Activated naive CD8-positive, alpha-beta T cell treated with anti-CD3 and anti-CD28 coated beads for 36 hours (primary cell): ENCODE measurements at places on chromosomes 2 and 18. TPM values are rescaled to one million over a fixed set of nuclear protein-coding genes. Genes with fewer than 3 reads are reported as not detected.

DNA sequence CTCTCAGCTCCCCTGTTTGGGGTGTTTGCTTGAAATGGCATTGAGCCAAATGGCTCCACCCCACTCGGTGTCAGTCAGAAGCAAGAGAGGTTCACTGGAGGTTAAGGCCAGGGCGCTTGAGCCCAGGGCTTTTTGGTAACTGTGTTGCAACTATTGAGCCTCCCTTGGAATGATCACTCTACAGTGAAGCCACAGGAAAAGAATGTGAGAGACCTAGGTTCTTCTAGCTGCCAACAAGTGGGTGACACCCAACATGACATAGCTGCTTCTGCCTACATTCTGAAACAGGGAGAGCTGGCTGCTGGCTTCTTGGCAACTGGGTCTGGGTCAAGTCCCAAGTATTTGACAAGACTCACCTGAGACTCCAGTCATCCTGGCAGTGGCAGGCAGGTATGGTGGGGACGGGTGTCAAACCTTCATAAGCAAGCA lies 7.1 kb upstream of the GRHL1 start:
- no peak overlapping the region for H3K27ac ChIP-seq
- no peaks in the 10 kb centered on the region for H3K36me3 ChIP-seq
- no peak for DNase-seq
- no peaks in the 10 kb centered on the region for H3K4me1 ChIP-seq
- H3K4me3 ChIP-seq = no peak overlapping the region

DNA sequence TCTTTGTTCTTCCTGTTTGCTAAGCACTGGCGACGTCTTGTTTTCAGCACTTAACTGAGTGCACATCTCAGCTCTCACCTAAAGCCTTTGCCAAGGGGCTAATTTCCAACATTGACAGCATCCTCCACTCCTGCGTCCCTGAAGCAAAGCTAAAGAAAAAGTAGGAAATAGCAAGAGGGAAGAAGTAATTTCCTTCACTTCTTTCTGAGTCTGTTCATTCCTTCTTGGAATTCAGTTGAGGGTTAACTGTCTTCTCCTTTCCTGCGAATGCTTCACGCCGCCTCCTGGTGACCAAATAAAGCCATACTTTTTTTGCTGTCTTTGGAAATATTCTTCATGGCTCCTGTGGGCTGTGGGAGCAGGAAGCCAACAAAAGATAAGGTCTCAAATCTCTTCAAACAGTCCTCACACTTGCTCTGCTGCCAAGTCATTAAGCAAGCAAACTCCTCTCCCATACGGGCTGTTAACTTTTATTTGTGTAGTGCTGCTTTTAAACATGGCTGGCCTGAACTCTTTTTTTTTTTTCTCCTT lies 100.9 kb downstream of the DPP10 start:
- H3K4me3 ChIP-seq = no peak overlapping the region
- H3K4me1 ChIP-seq = no peaks in the 10 kb centered on the region
- H3K27me3 ChIP-seq = peaks cover 15% of the 10 kb centered on the region
- DNase-seq = no peak

DNA sequence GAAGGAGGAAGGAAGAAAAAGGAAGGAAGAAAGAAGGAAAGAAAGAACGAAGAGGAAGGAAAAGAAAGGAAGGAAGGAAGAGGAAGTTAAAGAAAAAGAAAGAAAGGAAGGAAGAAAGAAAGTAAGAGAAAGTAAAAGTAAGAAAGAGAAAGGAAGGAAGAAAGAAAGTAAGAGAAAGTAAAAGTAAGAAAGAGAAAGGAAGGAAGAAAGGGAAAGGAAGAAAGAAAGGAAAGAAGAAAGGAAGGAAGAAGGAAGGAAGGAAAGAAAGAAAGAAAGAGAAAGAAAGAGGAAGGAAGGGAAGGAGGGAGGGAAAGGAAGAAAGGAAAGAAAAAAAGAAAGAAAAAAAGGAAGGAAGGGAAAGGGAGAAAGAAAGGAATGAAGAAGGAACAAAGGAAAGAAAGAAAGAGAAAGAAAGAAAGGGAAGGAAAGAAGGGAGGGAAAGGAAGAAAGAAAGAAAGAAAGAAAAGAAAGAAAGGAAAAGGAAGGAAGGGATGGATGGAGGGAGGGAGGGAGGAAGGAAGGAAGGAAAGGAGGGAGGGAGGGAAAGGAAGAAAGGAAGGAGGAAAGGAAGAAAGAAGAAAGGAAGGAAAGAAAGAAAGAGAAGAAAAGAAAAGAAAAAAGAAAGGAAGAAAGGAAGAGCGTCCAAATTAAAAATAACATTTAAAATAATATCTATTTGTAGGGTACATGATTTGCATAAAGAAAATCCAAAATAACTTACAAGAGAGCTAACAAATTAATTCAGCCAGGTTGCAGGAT lies 827.9 kb downstream of the TSN start:
- no peak overlapping the region for H3K27ac ChIP-seq
- H3K4me3 ChIP-seq = no peak overlapping the region
- H3K27me3 ChIP-seq = no peaks in the 10 kb centered on the region
- peaks cover 2% of the 10 kb centered on the region for H3K36me3 ChIP-seq
- no peak for DNase-seq

DNA sequence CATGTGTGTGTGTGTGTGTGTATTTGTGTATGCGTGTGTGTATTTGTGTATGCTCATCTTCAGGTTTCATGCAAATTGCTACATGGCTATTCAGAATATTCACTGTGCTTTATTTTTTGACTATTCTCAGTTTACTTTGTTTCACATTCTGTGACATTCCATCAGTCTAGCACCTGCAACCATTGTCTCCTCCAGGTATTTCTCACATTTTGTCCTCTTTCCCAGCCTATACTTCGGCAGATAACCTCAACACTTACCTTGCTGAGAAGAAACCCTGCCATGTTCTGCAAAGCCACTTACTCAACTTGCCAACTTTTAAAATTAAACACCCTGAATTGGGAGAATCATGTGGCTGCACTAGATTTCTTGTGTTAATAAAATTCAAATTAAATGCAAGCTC lies 135.4 kb upstream of the REG3A start:
- no peaks in the 10 kb centered on the region for H3K4me1 ChIP-seq
- no peak for DNase-seq
- no peak overlapping the region for H3K27ac ChIP-seq
- no peaks in the 10 kb centered on the region for H3K27me3 ChIP-seq
- H3K4me3 ChIP-seq = no peak overlapping the region

GRCh38 chr2:176514805-176515500 lies 245.7 kb downstream of the MTX2 start:
- no peak for DNase-seq
- no peak overlapping the region for H3K27ac ChIP-seq
- peaks cover 10% of the 10 kb centered on the region for H3K4me1 ChIP-seq
- no peaks in the 10 kb centered on the region for H3K36me3 ChIP-seq
- no peaks in the 10 kb centered on the region for H3K27me3 ChIP-seq
- H3K4me3 ChIP-seq = no peak overlapping the region

DNA sequence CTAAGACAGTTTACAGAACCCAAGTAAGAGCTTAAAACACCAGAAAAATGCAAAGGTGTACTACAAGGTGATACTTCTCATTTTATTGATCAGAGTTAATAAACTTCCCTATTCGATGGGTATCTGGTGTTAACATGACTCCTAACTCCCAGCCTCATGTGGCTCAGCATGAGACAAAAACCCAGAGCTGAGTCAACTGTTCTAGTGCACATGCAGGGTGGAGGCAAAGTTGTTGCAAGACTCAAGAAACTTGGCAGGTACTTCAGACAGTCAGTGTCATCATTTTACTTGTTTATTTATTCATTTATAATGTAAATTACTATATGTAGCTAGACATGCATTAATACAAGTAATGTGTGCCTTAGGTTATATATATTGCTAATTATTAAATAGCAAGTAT lies 216.6 kb upstream of the DSEL start:
- DNase-seq = no peak
- H3K36me3 ChIP-seq = no peaks in the 10 kb centered on the region
- H3K4me3 ChIP-seq = no peak overlapping the region
- no peak overlapping the region for H3K27ac ChIP-seq
- no peaks in the 10 kb centered on the region for H3K4me1 ChIP-seq

DNA sequence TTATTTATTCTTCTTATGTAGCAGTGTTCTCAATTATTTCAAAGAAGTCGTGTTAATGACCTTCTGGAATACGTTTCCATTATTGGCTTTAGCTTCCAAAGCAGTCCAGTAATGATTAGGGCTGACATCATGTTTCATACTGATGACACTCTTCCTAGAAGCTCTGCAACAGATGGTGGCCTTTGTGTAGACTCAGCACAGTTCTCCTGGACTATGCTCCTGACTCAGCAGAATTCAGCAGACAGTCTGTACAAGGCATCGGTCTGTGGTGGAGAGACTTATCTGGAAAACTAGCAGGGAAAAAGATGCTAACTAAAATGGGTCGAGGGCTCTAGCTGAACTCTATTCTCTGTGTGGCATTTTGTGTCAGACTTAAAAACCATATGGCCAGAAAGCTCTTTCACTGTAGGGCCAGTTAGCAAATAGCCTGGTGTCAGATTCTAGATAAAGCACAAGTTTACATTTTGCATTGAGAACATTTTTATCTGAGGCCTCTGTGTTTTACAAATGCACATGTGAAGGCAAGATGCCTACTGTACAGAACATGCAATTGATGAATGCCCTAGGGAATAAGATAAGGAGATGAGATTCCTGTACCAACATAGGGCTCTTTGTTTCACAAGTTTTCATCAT lies 35.1 kb downstream of the GULP1 start:
- no peaks in the 10 kb centered on the region for H3K36me3 ChIP-seq
- no peaks in the 10 kb centered on the region for H3K4me1 ChIP-seq
- DNase-seq = no peak
- H3K4me3 ChIP-seq = no peak overlapping the region
- no peaks in the 10 kb centered on the region for H3K27me3 ChIP-seq
- H3K27ac ChIP-seq = no peak overlapping the region

DNA sequence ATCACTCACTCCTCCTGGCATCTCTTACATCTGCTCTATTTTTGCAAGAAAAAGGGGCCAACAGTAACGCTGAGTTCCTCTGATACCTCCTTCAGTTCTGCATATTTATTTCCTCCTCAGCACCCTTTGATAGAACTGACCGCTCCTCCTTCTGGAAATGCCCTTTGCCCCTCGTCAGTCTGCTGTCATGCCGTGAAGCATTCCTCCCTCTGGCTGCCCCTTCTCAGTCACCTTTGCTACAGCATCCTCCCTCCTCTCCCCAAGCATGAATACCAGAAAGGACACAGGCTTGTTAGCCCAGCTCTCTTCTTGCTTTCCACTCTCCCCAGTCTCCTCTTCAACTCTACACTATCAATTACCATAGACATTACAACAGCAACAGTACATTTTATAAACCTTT lies 135.4 kb downstream of the NBAS start:
- H3K4me3 ChIP-seq = no peak overlapping the region
- no peaks in the 10 kb centered on the region for H3K27me3 ChIP-seq
- DNase-seq = no peak
- H3K36me3 ChIP-seq = peaks cover 3% of the 10 kb centered on the region
- no peak overlapping the region for H3K27ac ChIP-seq

DNA sequence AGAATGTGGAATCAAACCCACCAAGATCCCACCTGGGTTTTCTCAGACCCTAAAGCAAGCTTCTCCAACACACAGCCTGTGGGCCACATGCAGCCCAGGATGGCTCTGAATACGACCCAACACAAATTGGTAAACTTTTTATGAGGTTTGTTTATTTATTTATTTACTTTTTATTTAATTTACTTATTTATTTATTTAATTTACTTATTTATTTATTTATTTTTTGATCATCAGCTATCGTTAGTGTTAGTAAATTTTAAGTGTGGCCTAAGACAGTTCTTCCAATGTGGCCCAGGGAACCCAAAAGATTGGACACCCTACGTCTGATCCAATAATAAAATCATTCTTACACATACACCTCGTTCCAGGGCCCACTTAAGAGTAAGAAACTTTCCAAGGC lies 1451.1 kb downstream of the LRP1B start:
- no peak overlapping the region for H3K27ac ChIP-seq
- no peaks in the 10 kb centered on the region for H3K27me3 ChIP-seq
- no peak for DNase-seq
- H3K4me3 ChIP-seq = no peak overlapping the region

The INPP5D gene
- total RNA-seq = 41.8 TPM

DNA sequence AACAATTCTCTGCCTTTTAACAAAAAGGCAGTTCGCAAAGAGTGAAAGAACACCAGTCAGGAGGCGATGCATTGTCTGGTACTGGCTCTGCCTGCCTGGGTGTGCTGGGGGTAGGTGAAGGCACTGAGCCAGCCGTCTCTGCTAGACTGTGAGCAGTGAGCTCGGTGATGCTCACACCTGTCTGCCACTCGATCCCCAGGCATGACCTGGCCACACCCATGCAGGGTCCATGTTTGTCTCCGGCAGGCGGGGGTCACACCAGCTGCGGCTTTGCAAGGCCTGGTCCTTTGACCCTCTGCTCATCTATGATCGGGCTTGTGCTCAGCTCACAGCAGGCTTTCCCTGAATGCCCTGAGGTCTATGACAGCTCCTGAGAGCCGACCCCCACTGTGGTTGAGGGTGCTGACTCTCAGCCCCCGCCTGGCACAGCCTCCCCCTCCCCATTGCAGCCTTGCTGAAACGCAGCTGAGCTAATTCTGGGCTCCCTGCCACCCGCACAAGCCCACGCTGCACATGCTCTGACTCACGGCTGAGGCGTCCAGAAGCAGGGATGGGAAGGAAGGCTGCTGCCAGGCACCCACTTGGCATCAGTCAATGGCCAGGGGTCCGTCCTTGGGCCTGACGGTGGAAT lies 23.7 kb downstream of the CRACDL start:
- DNase-seq = no peak
- no peak overlapping the region for H3K27ac ChIP-seq
- peaks cover 35% of the 10 kb centered on the region for H3K4me1 ChIP-seq
- H3K4me3 ChIP-seq = no peak overlapping the region

DNA sequence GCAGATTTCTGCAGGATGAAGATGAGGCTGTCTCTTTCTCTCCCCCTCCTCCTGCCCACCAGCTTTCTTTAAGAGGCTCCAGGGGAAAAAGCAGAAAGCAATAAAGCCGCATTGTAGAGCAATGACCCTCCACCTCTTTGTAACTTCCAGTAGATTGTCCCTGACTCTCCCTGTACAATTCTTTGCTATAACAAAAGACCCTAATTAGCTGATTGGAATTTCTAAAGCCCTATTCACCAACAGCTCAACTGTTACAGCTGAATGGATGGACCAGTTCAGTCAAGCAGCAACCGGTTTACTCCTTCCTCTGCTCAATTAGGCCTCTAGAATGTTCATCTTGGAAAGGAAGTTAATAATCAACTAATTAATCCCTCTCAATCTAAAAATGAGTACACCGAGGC lies 301.0 kb downstream of the STK39 start:
- no peaks in the 10 kb centered on the region for H3K27me3 ChIP-seq
- no peaks in the 10 kb centered on the region for H3K36me3 ChIP-seq
- H3K4me3 ChIP-seq = no peak overlapping the region
- H3K4me1 ChIP-seq = no peaks in the 10 kb centered on the region
- DNase-seq = no peak

- no peaks in the 10 kb centered on the region for H3K36me3 ChIP-seq
- no peak for DNase-seq
- no peak overlapping the region for H3K4me3 ChIP-seq
- no peaks in the 10 kb centered on the region for H3K27me3 ChIP-seq
- no peaks in the 10 kb centered on the region for H3K4me1 ChIP-seq
Measured at GRCh38 chr2:119206201-119206600, 17.4 kb upstream of the STEAP3 start.

- DNase-seq = no peak
- H3K4me1 ChIP-seq = peaks cover 8% of the 10 kb centered on the region
- peaks cover 11% of the 10 kb centered on the region for H3K36me3 ChIP-seq
- no peaks in the 10 kb centered on the region for H3K27me3 ChIP-seq
- H3K4me3 ChIP-seq = no peak overlapping the region
- no peak overlapping the region for H3K27ac ChIP-seq
Measured at GRCh38 chr2:30569946-30570345, 122.9 kb downstream of the LCLAT1 start.
